Aorta (tissue), 5 donors: ENCODE measurements at places on chromosomes 4 and X. TPM values are rescaled to one million over a fixed set of nuclear protein-coding genes. Genes with fewer than 3 reads are reported as not detected.
A peak's percentile ranks its signal among the peaks of the same experiment; 100 is the strongest.

GRCh38 chr4:137754652-137755471, 222.6 kb upstream of the PCDH18 start:
- no peak for DNase-seq

DNA sequence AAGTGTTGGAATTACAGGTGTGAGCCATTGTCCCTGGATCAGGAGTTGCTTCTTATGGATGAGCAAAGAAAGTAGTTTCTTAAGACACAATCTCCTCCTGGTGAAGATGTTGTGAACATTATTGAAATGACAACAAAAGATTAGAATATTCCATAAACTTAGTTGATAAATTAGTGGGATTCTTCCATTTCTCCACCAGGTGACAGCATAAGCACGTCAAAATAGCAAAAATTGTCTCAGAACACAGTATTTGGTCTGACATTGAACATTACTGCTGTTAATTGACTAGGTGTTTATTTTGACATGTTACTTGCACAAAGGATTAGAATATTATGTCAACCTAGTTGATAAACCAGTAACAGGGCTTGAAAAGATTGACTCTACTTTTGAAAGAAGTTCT, 21.6 kb downstream of the CLDN34 start:
- no peak for DNase-seq

- no peak for DNase-seq
Measured at GRCh38 chr4:137661693-137662092, 129.4 kb upstream of the PCDH18 start.

- DNase-seq: no peak
Measured at GRCh38 chr4:55183926-55184599, 58.7 kb upstream of the KDR start.

The SPON2 gene
- polyA plus RNA-seq: 4.9 TPM

The AFP gene
- not detected for polyA plus RNA-seq

DNA sequence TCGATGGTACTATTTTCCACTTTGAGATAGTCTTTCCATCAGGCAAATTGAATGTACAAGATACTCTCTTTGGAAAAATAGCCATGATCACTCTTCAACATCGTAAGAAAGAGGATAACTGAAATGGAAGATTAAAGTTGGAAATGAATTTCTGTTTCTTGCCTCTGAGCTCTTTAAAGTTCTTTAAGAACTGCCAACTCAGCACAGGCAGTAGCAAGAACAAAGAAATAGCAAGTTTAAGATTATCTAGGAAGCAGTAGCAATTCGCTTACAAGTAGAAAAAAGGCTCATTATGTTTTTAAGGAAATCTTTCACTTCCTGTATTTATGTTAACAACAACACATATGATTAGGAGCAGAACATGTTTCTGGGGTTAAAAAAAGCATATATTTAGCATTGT, 127.6 kb downstream of the CDS1 start:
- no peak for DNase-seq

DNA sequence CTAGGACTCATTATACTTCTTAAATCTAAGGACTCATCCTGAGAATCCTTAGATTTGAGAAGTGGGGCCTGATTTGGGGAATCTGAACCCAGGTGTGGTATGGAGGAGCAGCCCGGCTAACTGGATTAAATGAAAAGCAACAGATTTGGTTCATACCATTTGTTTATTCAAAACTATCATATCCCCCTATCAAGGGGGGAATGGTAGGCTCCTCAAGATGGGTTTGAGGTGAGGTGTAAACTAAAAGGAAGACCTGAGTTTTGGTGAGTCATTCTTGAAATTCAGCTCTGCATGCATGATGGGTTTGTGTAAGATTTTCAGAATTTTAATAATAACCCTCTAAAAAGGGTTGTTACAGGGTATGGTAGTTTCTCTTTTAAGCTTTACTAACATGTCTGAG, 53.4 kb downstream of the CASP6 start:
- no peak for DNase-seq

DNA sequence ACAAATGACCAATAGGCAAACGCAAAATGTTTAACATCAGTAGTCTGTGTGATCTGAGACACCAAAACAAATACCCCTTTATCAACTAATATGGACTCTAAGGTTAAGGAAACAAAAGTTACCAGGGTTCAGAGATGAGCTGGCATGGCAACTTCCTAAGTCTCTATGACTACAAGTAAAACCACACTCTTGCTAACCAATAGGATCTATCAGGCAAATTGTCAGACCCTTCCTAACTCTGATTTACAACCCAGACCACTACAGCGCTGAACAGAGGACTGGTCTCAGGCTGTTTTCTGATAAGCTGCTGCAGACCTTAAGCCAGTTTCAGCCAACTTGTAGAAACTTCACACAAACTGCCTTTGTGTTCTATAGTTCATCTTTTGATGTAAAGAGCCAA, 608.0 kb downstream of the TLL1 start:
- DNase-seq: no peak

The OTUD6A gene
- polyA plus RNA-seq: not detected

- DNase-seq: peak; percentile 53
Measured at GRCh38 chr4:41538887-41539498, 1.0 kb downstream of the LIMCH1 start.

The ADGRL3 gene
- polyA plus RNA-seq: 14.8 TPM
